Stimulated activated CD4-positive, alpha-beta T cell treated with anti-CD3 and anti-CD28 coated beads, Interleukin-15, amount 100 ng/mL, for 48 hours (primary cell): ENCODE measurements at places on chromosomes 6 and 20.

- DNase-seq: no peak
These were observed 4.7 kb downstream of the NKX2-2 start for GRCh38 chr20:21509079-21509596.

DNA sequence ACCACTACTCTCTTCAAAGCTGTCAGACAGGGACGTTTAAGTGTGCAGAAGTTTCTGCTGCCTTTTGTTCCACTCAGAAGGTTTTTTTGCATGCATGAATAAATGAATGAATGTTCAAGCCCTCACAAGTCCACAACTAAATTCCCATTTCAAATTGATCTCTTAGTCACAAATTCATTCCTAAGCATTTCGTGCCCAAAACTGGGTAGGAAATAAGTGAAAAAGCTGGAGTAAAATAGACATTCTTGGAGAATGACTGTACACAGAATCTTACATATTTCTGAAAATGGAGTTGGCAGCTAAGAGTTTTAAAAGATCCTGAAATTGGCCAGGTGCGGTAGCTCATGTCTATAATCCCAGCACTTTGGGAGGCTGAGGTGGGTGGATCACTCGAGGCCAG lies 117.6 kb downstream of the PERP start:
- no peak for DNase-seq

- no peak for DNase-seq
These were observed 48.2 kb downstream of the RBM38 start for GRCh38 chr20:57439432-57439831.

- DNase-seq: no peak
These were observed 268.0 kb downstream of the SMOC2 start for GRCh38 chr6:168708984-168709383.

DNA sequence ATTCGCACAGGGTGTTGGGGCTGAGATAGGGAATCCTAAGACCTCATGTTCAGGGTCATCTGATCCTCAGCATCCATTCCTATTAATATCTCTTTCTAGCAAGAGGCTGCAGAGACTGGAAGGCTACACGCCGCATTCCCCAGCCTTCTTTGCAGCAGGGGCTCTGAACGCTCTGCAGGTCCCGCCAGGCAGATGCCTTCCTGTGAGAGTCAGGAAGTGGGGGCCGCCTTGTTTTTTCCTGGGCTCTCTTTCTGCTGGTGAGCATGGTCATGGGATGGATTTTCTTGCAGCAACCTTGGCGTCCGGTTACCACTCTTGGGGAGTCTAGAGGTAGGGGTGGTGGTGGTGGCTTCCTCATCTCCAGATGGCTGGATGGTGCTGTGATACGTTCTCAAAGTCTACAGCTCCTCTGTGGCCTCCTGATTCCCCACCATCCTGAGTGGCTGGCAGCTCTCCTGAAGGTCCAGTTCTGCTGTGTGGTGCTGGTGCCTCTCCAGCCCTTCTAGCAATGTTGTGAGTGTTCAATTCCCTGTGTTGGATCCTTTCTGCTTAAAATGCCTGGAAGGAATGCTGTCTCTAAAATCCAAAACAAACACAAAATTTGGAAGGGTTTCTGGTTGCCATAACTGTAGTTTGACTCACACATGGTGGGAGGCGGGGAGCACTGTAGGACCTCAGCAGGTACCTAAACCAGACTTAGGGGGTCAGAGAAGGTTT lies 111.9 kb downstream of the CEBPB start:
- no peak for DNase-seq

GRCh38 chr6:161127071-161127740 lies 135.6 kb downstream of the MAP3K4 start:
- DNase-seq: no peak

DNA sequence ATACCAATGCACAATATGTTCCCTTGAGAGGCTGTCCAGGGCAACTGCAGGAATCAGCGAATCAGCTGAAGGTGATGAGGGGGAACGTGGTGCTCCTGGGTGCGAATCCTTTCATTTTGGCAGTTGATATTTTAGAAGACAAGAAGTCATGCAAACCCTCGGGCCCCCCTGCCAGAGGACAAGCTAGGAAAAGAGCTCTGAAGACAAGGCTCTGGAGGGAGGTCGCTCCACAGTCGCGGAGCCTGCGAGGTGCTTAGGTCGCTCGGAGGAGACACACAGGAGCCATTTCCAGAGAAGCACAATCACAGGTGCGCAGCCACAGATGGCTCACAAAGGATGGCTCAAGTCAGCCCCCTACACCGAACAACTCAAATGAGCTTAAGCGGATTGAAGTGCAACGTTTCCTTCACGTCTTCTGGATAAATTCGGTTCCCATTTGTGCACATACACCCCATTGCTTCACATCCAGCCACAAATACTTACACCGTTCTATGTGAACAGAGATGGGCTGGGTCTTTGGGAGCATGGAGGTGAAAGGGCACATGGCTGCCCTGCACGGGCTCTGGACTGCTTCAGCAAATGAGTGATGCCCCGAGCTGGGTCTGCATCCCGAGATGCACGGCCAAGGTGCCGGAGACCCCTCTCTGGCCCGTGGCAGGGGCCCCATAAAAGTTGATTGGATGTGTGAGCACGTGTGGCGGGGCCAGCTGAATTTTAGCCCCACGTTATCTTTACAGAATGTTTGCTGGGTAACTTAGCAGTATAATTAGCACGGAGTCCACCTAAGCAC lies 286.3 kb downstream of the TAF4 start:
- DNase-seq: no peak

DNA sequence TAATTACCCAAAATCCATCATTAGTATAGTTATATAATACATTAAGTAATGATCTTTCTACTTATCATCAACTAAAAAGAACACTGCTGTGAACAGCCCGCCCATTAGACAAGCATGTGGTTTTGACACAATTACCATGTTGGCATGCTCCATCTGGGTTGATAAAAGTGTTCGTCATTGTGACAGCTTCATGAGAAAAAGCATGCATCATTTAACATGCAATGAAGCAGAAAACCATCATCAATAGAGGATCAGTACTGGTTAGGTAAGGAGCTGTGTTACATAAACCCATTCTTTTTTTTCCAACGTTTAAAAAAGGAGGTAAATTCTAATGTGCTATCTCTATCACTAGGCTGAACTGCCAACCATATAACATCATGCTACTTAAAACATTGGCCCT lies 101.9 kb downstream of the EPB41L2 start:
- no peak for DNase-seq

- peak; percentile 25 for DNase-seq
These were observed 27.8 kb downstream of the SLC23A2 start for GRCh38 chr20:4973330-4974097.

DNA sequence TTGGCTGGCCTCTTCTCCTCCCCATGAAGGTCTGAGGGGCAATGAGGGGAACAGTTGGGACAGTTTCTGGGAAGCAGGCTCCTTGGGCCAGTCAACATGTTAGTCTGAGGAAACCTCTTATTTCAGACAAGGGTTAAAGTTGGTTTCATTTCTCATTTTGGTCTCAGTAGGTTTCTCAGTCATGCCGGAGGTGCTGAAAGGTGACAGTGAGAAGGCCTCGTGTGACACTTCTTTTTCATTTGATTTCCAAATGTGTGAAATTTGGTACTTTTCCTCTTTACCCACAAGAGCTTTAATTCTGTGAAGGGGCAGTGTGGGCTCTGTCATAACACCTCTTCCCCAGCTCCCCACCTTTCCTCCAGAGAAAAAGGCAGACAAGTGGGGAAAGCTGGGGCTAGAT lies 7.5 kb upstream of the GLP1R start:
- no peak for DNase-seq

DNA sequence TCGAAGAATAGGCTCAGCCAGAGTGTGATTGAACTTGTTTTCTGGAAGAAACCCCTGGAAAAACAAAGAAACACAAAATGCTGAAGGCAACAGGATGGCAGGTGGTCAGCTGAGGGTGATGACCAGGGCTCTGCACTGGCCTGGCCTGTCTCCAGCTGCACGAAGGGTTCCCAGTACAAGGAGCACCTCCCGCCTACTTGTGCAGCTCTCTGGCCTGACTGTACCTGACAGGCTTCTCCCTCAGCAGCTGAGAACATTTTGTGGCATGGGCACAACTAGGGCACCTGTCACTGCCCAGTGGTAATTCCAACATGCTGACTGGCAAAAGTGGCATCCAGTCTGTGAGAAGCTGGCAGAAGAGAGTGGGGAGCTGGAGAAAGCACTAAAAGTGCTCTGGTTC lies 38.8 kb upstream of the EMILIN3 start:
- DNase-seq: no peak

- DNase-seq: no peak
These were observed 11.3 kb downstream of the PAQR8 start for GRCh38 chr6:52373151-52373690.

DNA sequence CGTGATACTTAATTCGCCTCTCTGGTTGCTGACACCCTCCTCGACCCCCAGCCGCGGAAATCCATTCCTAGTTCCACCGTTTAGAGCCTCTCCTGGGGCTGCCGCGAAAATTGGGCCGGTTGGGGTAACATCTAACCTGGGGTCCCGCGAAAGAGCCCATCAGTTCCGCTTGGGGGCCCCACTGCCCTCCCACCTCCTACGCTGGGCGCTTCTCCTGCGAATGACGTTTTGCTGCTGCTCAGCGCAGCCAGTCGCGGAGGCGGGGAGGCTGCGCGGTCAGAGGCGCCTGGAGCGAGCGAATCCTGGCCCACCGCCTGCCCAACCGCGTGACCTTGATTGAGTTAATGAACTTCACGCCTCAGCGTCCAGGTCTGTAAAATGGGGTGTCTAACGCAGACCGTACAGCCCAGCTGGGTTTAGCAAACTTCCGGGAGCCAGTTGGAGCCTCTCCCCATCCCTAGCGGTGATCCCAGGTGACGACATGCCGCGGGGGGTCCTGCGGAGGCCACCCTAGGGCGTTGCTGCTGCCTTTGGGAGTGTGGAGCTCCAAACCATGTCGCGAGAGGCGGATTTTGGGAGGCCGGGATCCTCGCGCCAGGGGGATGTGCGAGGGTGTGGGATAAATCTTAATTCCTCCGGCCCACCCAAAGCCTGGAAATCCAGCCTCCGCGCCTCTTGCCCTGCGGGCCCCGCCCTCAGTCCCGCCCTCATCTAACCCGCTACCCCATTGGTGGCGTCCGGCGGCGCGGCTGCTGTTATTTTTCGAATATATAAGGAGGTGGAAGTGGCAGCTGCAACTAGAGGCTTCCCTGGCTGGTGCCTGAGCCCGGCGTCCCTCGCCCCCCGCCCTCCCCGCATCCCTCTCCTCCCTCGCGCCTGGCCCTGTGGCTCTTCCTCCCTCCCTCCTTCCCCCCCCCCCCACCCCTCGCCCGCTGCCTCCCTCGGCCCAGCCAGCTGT lies at the start of gene CDC25B:
CDC25B (plus strand) TSS at position 800 of the 958 bp plus-strand sequence. CDS start 222 bp downstream, outside the sequence.
- DNase-seq: peak; percentile 84

DNA sequence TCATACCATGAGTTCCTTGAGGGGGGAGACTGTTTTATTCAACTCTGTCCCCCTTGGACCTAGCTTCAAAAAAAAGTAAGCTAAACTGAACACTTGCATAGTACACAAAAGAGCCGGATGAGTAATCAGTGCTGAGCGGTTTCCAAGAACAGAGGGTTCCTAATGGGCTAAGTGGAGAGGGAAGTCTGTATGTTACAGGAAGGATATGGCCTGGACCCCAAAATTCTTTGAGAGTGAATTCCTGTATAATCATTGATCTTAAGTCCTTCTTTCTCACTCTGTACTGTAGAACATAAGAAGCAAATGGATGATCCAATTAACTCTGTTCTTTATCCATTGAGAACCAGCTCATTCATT lies 324.7 kb upstream of the CNR1 start:
- DNase-seq: no peak

- no peak for DNase-seq
These were observed 13.3 kb upstream of the ENPP5 start for GRCh38 chr6:46184114-46184513.

DNA sequence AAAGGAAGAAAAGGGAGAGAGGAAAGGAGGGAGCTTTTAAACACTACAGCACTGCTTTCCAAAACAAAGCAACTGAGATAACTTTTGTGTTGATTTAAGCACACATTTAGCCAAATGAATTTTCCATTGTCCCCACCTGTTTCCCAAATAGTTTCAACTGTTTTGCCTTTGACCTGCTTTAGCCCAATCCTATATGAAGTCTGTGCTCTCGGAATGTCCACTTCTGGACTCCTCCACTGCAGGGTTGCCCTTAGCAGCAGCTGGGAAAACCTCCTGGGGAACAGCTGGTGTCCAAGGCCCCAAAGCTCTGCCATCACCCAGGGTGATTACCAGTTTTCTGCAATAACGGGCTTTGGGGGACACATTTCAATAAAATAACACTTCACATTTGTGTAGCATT lies 44.9 kb upstream of the PKHD1 start:
- no peak for DNase-seq

- no peak for DNase-seq
These were observed 35.1 kb downstream of the SNAP25 start for GRCh38 chr20:10253780-10254179.

DNA sequence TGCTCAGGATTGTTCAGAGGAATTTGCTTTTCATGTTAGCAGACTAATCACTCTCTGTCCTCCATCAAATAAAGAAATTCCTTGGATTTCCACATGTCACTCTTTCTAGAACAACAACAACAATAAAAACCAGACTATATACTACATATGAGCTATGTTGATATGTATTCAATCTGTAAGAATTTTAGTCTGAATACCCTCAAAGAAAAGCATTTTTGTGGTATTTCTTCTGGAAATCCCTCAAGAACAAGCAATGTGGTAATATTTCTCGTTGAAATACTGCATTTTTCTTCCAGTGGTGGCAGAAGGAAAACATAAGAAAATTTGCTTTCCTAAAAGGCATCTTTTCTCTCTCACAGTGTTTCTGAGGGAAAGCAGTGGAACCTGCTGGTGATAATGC lies 312.6 kb upstream of the RSPO3 start:
- no peak for DNase-seq

DNA sequence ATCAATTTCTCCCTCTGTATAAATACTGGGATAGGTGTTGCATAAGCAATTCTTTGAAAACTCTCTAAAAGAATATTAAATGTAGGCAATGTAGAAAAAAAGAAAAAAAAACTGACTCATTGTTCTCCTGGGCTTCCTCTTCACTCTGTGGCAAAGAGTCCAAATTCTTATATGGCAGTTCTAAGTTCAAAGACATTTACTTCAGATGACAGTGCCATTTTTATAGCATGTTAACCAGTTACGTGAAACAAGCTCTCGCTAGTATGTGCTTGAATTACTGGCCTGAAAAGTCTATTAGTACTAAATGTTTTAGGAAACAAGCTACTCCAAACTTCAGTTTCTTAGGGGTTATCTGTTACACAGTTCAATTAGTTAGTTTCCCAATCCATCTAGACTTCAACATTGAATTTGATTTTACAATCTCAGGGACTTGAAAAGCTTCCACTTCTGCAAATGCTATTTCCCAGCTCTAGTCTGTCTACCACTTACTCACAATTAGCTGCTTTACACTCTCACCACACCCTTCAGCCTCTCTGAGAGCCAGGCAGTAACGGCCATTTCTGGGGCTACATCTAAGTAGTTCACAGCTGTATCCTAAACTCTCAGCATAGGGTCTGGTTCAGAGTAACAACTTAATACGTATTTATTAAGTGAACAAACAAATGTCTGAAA lies 100.4 kb downstream of the OGFRL1 start:
- DNase-seq: no peak

DNA sequence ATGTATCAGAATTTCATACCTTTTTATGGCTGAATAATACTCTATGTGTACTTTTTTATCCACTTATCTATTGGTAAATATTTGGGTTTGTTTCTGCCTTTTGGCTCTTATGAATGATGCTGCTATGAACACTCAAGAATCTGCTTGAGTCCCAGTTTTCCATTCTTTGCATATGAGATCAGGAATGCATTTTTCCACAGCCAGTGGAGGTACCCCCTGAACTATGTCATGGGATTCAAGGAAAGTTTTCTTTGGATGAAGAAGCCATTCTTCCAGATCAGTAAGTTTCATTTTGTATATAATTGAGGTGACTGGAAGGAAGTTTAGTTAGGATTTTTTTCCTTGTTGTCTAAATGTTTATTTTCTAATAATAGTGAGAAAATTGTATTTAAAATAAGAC lies 40.9 kb downstream of the NKX2-4 start:
- DNase-seq: no peak

GRCh38 chr6:96116674-96117073 lies 100.9 kb downstream of the FUT9 start:
- DNase-seq: no peak
